ENCODE measurements at places on chromosomes 6 and 20. TPM values are rescaled to one million over a fixed set of nuclear protein-coding genes. Genes with fewer than 3 reads are reported as not detected.

The MAK gene
- total RNA-seq: not detected

The WFDC11 gene
- not detected for total RNA-seq

The DACT2 gene
- 1.9 TPM for total RNA-seq

The C20orf204 gene
- 1.7 TPM for total RNA-seq

The CTSZ gene
- 283 TPM for total RNA-seq

The IL20RA gene
- 13.4 TPM for total RNA-seq

The POU5F1 gene
- total RNA-seq: 6.3 TPM

The RNF8 gene
- 12.5 TPM for total RNA-seq

The MCM8 gene
- 5.9 TPM for total RNA-seq

The COL21A1 gene
- total RNA-seq: 2.8 TPM

The PGC gene
- not detected for total RNA-seq

The OXT gene
- not detected for total RNA-seq

The HIVEP1 gene
- 33.3 TPM for total RNA-seq

The SLC2A10 gene
- total RNA-seq: 29.6 TPM

The ALDH8A1 gene
- total RNA-seq: 0.55 TPM

The RGS17 gene
- total RNA-seq: 0.40 TPM

The MOXD1 gene
- total RNA-seq: 4.2 TPM

The TRAPPC3L gene
- total RNA-seq: not detected

The COL9A3 gene
- total RNA-seq: 2.3 TPM

The CPXM1 gene
- total RNA-seq: 0.24 TPM

The HLA-A gene
- total RNA-seq: 1,618 TPM

The LST1 gene
- total RNA-seq: 5.8 TPM

The TMC2 gene
- not detected for total RNA-seq

The ADGB gene
- total RNA-seq: 1.6 TPM

The MUCL3 gene
- not detected for total RNA-seq

The RPS6KA2 gene
- 13.3 TPM for total RNA-seq

The FAM83D gene
- 9.4 TPM for total RNA-seq

All from left colon (tissue), 2 donors.